ENCODE measurements at places on chromosomes 11 and 22.

- DNase-seq, result no peak
Observed at GRCh38 chr11:33062137-33062536, 22.8 kb downstream of the TCP11L1 start.

- no peak for DNase-seq
Observed at GRCh38 chr11:132263875-132264274, 893.5 kb downstream of the NTM start.

GRCh38 chr11:129709801-129710398, 105.7 kb upstream of the TMEM45B start:
- no peak for DNase-seq

- peak; percentile 47 for DNase-seq
Observed at GRCh38 chr11:46247659-46248058, 29.8 kb upstream of the CREB3L1 start.

DNA sequence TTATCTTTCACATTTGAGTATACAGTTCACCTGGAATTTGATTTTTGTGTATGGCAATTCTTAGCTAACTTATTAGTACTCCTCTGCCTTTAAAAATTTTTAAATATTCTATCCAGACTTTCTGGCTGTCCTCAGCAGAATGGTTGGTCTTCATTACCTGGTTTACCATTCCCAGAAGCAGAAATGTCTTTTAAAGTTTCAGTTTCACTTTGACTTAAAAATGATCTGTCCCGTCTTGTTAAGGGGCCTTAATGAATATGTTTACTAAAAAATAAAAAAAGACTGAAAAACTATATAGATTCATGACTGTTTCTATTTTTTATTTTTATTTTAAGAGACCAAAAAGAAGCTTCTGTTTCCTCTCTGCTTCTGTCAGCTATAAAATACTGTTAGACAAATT, 70.5 kb upstream of the TNRC6B start:
- DNase-seq, result no peak

DNA sequence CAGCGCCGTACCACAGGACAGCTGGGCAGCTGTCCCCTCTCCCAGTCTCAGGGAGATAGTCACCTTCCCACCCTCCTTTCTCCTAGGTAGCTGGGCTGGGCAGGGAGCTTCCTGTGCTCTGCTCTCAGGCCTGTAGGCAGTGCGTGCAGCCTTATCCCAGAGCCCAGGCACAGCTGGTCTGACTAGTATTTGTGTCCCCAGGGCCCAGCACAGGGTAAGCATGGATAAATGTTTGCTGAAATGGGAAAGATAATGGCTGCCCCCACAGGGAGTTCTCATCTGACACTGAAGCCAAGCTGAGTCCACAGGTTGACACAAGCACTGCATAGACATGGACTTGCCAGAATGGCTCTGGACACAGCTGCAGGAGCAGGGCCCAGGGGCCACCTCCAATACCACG, 9.8 kb downstream of the SLC15A3 start:
- no peak for DNase-seq

GRCh38 chr22:32476281-32477195, 1.9 kb downstream of the FBXO7 start:
- DNase-seq, result no peak

- DNase-seq, result no peak
Observed at GRCh38 chr22:20573176-20573832, 65.9 kb downstream of the MED15 start.

DNA sequence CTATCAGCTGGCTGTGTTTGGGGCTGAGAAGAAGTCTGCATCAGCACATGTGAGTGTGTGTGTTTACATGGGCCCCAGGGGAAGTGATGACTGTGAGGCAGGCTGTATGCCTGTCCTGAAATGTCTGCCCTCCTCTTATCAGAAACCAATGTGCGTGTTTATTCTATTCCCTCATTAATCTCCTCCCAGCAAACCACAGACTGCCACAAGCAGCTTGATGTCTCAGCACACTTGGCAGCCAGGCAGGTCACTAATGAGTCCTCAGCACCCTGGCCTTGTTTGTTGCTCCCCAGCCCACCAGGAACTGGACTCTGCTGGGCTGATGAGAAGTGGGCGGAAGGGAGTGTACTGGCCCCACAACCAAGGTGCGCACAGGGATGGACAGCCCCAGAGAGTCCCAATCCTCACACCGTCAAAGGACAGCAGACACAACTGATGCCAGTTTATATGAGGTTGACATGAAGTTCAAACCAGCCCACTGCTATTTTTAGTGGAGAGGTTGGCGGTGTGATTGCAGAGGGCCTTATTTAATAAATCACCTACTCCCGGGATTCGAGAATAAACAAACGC, 225.8 kb downstream of the ETS1 start:
- no peak for DNase-seq

DNA sequence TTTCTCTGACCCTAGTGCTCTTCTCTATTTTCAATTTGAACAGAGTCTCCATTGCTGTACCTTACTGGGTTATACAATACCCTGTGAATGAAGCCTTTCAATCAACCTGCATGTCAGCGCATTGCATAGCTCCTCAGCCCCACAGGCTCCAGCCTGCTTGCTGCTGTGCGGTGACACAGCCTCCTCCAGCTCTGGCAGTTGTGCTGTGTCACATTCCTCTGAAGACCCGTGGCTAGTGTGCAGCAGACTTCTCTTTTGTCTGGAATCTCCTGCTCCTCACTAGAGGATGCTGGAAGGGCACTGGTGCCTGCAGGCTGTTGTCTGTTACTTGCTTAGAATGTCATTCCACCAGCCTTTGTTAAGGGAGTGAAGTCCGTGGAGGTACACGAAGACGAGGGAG, 390.1 kb upstream of the B3GAT1 start:
- peak; percentile 23 for DNase-seq

DNA sequence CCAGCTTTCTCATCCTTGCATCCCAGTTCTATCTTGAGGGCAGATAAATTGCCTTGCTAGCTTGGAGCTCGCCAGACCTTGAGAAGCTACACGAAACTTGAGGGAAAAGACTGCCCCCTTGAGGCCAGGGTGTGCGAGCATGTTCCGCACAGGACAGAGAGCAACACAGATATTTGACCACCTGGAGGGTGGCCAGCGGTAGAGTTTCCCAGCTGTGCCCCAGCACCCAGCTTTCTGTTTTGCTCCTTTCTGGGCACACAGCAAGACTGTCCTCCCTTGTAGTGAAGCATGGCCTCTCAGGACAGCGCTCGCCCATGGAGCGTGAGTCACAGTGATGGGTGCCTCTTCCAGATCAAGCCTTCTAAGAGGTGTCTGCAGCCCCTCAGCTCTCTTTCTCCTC, 23.5 kb downstream of the SPATA19 start:
- peak; percentile 82 for DNase-seq

- DNase-seq, result no peak
Observed at GRCh38 chr11:118621784-118622375, 14.5 kb downstream of the PHLDB1 start.

- no peak for DNase-seq
Observed at GRCh38 chr22:28245579-28246224, 326.6 kb upstream of the PITPNB start.

GRCh38 chr11:59680287-59681154, 11.7 kb upstream of the PATL1 start:
- peak; percentile 69 for DNase-seq

DNA sequence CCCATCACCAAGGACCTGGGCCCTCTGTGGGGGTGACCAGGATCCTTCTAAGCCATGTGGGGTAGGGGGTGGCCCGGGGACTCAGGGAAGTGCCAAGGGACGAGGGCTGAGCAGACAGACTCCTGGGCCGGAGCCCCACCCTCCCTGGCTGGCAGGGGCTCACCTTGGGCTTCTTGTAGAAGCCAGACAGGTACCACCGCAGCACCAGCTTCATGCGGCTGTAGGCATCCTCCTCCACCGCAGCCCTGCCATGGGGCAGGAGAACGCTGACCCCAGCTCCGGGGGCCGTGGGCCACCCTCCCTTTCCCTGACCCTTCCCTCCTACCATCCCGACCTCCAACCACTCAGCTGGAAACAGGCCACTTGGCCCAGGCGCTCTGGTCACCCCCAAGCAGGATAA, 45.9 kb upstream of the CARS1 start:
- no peak for DNase-seq

- no peak for DNase-seq
Observed at GRCh38 chr11:65559951-65560537, 1.9 kb upstream of the LTBP3 start.

- no peak for DNase-seq
Observed at GRCh38 chr11:126354631-126355323, 709 bp upstream of the ST3GAL4 start.

GRCh38 chr11:35798983-35799382, 136.4 kb downstream of the TRIM44 start:
- DNase-seq, result no peak

DNA sequence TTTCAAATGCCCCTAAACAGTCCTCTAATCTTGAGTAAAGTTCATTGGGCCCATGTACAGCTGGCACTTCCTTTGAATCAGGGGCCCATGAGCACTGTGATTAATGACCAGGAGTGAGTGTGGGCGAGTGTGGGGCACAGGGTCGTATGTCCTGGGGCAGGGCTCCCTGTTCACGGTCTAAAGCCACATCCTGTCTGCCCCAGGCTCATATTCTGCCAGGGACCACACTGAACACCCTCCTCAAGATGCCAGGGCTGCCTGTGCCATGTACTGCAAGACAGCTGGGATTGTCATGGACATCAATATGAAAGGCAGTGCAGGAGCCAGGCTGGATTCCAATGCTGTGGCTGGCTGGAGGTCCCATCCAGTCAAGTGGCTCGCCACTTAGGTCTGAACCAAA, 130.5 kb downstream of the KIRREL3 start:
- no peak for DNase-seq

- DNase-seq, result no peak
Observed at GRCh38 chr11:72724021-72724551, 28.1 kb downstream of the ARAP1 start.
